H4 (cell line): ENCODE measurements at places on chromosomes 13 and 19.

- no peak for DNase-seq
These were observed at the start of gene RINL for GRCh38 chr19:38877781-38878574. Gene RINL (minus strand): TSS chr19:38878275. CDS start chr19:38876742, 1,533 bp downstream.

- DNase-seq, result peak; percentile 8
These were observed 1020.5 kb upstream of the SLC10A2 start for GRCh38 chr13:104086759-104087158.

DNA sequence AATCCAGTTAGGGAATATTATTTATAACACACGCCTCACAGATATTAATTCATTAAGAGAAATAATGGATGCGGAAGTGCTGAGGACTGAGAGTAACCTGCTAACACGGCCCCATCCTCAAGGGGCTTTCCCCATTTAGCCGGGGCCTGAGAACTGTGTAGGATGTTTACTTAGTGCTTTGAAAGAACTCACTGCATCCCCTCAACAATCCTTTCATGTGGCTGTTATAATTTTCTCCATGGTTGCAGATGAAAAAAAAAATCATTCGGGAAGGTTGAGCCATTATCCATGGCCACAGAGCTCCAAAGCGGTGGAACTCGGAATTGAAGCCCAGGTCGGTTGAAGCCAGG lies 98.2 kb downstream of the ING1 start:
- no peak for DNase-seq

- peak; percentile 38 for DNase-seq
These were observed 6.8 kb downstream of the WDFY2 start for GRCh38 chr13:51590971-51591627.

DNA sequence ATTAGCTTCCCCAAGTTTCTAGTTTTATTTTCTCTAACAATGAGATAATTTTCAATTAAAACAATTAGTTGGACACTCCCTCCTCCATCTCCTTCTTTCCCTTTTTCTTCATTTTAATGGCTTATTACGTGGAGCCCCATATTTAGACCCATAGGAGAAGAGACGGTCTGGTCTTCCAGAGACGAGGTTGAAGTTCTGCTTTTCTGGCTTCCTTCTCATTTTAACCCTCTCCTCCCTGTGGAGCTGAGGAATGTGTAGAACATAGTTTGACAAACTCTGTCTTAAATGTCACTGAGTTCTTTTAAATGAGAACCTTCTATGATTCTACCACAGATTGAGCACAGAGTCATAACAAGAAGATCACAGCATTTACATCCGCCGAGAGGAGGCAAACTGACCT lies 86.8 kb downstream of the EDNRB start:
- no peak for DNase-seq

- DNase-seq, result no peak
These were observed 483.3 kb downstream of the ZNF536 start for GRCh38 chr19:30855442-30855841.

DNA sequence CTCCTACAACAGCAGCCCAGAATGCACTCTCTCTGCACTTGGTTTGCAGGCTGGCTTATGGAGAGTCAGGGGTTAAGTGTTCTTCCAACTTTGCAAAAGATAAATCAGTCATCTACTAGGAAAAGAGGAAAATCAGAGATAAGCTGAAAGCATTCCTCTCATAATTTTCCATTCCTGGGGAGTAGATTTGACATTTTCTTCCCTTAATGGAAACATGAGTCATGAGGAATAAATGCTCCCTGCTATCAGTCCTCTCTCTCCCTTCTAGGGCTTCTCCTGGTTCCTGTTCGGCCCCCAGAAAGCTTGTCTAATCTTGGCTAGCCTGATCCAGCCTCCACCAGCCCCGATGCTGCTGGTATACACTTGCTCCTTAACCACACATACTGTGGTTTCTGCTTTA lies 28.4 kb upstream of the ENOX1 start:
- no peak for DNase-seq

GRCh38 chr19:47762615-47763308 lies 15.7 kb upstream of the SELENOW start:
- DNase-seq, result no peak

GRCh38 chr19:53864308-53864836 lies 3.3 kb upstream of the MYADM start:
- no peak for DNase-seq

GRCh38 chr13:94595001-94595949 lies 677 bp downstream of the TGDS start:
- peak; percentile 2 for DNase-seq

DNA sequence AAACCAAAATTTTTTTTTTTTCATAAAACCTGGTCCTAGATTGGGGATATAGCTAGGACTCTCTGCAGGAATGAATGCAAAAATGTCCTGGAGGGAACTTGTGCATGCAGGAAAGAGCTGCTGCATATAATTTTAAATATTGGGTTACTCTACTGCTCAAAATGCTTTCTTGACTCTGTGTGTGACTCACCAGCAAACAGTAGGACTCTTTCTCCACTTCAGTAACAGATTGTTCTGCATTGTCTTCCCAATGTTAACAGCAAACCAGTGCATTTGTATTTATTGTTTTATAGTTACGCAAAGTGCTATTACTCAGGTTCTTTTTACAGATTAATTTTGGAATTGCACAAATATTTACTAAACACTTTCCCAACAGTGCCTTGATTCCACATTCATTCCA lies 163.7 kb upstream of the KL start:
- no peak for DNase-seq

- no peak for DNase-seq
These were observed 30.5 kb downstream of the MTRF1 start for GRCh38 chr13:41232578-41233480.

- no peak for DNase-seq
These were observed 102.7 kb upstream of the POSTN start for GRCh38 chr13:37701306-37701705.

GRCh38 chr19:10001899-10002298 lies 8.4 kb downstream of the COL5A3 start:
- DNase-seq, result no peak

DNA sequence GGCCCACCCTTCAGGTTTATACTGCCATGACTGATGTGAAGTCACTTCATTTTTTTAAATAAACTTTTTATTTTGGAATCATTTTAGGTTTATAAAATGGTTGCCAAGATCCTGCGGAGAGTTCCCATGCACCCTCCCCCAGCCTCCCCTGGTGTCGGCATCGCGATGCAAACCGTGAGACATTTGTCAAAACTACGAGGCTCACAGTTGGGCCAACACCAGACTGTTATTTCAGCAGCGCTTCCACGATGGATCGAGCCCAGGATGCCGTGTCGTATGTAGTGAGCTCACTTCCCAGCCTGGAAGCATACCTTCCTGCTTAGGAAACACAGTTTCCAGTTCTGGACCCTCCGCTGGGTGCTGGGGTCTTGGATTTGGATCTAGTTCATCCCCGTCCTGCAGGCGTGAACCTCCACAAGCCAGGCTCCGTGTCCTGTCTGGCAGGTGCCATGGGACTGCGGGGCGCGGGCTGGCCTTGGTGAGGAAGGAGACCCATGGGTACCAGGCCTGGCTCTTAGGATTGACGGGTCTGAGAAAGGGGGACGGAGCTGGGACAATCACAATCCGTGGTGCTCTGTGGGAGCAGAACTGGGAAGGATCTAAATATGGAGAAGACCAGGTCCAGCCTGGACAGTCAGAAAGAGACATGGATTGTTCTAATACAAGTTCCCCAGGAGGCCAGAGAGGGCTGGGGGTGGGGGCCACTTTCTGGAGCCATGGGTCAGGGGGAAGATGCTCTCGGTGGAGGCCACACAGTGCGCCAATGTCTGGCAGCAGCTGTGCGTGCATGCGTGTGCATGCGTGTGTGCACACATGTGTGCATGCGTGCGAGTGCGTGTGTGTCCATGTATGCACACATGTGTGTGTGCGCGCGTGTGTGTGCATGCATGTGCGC lies 2.4 kb upstream of the SBK2 start:
- DNase-seq, result no peak

DNA sequence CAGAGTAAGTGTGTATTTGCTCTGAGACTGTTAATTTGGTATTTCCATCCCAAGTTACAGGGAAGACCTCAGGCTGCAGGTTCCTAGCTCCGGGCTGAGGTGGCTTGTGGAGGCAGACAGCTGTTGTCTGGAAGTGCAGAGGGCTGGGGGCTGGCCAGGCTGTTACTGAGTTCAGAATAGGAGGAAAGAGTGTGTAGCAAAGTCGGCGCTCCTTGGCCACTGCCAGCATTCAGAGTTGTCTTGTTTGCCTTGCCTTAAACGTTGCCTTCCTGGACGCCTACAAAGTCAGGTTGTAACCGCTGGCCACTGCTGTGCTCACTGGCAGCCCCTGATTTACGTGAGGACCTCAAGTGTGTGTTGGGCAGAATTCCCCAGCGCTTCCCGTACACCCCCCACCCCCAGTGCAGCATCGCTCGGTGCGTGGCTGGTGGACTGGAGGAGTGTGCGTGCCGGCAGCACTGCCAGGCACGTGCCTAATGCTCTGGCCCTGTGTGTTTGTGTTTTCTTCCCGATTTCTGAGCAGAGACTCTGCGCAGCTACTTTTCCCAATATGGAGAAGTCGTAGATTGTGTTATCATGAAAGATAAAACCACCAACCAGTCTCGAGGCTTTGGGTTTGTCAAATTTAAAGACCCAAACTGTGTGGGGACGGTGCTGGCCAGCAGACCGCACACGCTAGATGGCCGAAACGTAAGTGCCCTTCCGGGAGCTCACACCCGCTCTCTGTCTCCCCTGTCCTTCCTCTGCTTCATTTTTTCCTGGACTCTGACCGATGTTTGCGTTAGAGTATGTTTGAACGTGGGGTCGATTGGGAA lies 10.5 kb downstream of the DAZAP1 start:
- DNase-seq, result no peak

GRCh38 chr13:95319551-95320274 lies 18.5 kb upstream of the ABCC4 start:
- peak; percentile 27 for DNase-seq

DNA sequence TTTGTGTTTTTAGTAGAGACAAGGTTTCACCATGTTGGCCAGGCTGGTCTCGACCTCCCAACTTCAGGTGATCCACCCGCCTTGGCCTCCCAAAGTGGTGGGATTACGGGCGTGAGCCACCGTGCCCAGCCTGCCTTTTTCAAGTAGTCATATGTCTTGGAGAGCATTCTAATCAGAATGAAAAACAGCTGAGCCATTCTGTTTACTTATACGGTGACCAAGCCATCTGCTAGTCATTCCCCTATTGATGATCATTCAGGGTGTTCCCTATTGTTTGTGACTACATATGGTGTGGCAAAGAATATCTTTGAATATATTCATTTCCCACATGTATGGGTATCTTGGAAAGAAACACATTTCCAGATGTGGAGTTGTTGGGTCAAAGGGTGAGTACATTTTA lies 17.2 kb downstream of the BLOC1S3 start:
- no peak for DNase-seq

GRCh38 chr13:49253310-49253709 lies 5.6 kb downstream of the CDADC1 start:
- DNase-seq, result no peak

GRCh38 chr13:27997904-27998522 lies 9.5 kb upstream of the URAD start:
- DNase-seq, result peak; percentile 38

DNA sequence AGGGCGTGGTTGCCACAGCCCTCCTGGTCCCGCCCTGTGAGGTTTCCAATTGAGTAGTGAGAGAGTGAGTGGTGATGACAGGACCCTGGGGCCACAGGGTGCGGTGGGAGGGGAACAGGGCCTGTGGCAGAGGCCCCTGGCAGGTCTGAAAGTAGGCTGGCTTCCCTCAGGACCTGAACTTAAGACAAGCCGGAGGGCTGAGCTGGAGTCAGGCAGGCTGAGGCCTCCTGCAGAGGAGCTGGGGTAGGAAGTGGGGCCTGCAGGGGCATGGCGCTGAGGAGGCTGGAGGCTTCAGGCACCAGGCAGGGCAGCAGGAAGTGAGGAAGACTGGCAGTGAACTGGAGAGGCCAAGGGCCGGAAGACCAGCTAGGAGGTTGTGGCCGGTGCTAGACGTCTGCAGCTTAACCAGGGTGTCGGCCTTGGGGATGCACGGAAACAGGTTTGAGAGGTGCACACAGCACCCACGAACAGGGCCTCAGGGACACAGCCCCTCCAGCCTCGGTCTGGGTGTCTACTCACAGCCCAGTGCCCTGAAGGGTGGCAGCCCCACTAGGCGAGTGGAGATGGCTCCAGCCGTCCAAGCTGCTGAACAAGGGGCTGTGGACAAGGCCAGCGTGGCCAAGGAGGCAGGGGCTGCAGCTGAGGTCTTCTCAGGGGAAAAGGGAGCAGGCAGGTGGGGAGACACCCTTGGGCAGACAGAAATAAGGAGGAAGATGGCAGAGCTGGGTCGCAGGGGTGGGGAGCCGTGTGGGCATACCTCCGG lies 17.8 kb downstream of the POP4 start:
- DNase-seq, result no peak

- DNase-seq, result no peak
These were observed 137.5 kb downstream of the SLITRK6 start for GRCh38 chr13:85661675-85662074.

DNA sequence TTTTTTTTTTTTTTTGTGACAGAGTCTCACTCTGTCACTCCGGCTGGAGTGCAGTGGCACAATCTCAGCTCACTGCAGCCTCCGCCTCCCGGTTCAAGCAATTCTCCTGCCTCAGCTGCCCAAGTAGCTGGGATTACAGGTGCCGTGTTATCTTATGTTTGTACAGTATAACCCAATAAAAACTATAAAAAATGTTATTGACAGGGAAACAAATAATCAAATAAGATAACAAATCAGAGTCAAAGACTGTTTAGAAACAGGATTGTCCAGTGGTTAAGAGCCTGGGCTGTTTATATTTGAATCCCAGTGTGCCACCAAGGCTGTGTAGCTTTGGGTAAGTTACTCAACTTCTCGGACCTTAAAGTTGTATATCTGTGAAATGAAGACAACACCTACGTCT lies 19.1 kb upstream of the LMTK3 start:
- no peak for DNase-seq

GRCh38 chr13:24247016-24247415 lies 62.4 kb upstream of the C1QTNF9 start:
- DNase-seq, result no peak

GRCh38 chr19:11445141-11445540 lies 9.7 kb downstream of the PRKCSH start:
- no peak for DNase-seq

DNA sequence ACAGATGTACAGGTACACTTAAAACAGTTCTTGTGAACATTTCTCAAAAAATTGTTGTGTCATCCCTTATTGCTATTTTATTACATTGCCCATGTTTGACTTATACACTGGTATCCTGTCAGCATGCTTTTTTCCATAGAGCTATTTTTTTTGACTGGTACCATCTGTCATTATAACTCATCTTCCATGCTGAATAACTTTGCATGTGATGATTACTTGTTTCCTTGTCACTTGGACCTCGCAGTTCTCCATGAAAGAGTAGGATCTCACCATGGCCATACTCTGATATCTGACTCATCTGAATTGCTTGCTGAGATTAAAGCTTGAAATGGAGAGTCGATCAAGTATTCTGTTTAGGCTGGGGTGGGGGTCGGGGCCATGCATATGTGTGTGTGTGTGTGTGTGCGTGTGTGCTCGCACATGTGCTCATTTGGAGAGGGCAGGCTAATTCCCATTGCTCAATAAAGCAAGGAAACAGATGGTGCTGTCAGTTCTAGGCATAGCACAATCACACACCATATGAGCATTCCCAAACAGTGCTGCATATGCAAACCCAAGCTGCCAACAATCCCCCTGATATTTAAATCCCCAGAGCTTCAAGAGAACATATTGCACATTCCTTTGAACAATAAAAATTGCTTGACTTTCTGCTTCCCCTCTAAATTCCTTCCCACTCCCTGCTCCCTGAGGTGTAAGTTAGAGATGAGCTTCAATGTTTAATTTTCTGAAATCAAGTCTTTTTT lies 62.9 kb downstream of the NHLRC3 start:
- no peak for DNase-seq

- DNase-seq, result no peak
These were observed 17.7 kb upstream of the SLC35E1 start for GRCh38 chr19:16589917-16590316.
